ENCODE measurements at places on chromosomes 6 and 20.

DNA sequence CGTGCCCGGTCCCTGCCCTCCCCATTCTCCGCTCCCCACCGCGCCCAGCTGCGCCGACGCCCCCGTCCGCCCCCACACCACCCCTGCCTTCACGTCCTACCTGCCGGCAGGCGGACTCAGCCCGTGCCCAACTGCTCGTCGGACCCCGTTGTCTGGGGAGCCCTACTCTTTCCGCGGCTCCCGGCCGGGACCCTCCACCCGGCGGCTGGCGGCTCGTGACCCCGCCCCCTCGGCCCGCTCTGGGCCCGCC, at the start of gene SERAC1:
Gene SERAC1, minus strand, starts transcription at position 223 of the 250 bp plus-strand sequence. CDS start 9,899 bp downstream, outside the sequence.
- DNase-seq: no peak

- DNase-seq: no peak
Observed at GRCh38 chr20:46203510-46203837, 85.4 kb downstream of the CD40 start.

DNA sequence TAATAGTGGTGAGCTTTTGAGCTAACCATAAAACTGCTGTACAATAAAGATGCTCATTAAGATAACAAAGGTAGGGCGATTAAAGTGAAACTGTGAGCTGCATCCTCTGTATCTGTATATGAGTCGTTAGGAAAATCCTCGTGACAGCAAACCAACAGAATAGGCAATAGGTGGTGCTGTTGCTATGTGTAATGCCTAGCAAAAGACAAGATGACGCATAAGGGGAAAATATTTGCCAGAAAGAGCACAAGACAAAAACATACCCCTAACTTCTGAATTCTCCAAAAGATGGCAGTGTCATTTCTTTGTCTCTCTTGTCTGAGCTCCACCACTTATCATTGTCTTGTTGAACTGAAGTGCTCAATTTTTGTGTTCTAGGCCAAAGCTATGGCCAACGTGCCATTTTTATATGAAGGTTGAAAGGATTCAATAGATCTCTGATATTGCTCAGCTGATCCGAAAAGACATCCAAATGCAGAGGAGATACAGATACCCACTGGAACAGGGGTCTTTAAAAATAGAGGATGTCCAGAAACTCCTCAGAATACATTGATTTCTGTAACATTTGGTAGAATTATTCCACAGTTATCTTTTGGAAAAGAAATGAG, 56.3 kb upstream of the ANKEF1 start:
- DNase-seq: no peak

- DNase-seq: no peak
Observed at GRCh38 chr6:3665608-3666007, 85.9 kb downstream of the PXDC1 start.

GRCh38 chr6:126614642-126615504, 275.0 kb downstream of the CENPW start:
- no peak for DNase-seq

GRCh38 chr6:63305277-63305676, 14.5 kb downstream of the LGSN start:
- no peak for DNase-seq

- DNase-seq: no peak
Observed at GRCh38 chr6:55388211-55388610, 60.9 kb downstream of the GFRAL start.

GRCh38 chr6:103080497-103080896, 1687.0 kb downstream of the GRIK2 start:
- no peak for DNase-seq

DNA sequence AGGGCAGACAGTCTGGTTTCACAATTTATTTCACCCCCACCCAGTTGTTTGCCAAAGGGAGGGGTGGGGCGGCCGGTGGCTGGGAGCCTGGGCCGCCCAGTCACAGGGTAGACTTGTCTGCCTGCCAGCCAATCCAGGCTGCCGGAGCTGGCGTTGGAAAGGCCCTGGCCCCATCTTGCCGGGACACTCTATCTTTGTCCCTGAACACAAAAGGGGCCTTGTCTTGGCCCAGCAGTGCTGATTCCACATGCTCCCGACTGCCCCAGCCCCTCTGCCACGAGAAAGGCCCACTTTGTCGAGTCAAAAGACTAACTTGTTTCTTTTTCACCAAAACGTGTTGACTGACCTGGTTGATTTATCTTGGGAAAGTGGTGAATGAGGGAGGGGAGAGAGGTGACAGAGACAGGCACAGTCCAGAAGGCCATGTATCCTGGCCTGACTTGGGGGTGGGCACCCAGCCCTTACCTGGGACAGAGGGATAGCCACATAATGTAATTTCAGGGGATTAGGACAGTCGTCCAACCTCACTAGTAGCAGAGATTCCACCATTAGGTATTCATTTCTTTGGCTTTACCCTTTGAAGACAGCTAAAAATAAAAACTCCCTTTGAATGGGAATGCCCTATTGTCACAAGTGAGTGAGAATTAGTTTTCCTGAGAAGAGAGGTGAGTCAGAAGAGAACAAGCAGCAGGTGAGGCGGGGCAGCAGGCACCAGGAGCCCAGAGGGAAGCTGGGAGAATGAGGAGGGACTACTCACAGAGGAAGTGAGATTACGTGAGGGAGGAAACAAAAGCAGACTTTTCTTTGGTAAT, 67.0 kb upstream of the SIRPA start:
- DNase-seq: no peak

All from cortex of kidney (tissue), 1 donor.